ENCODE measurements at places on chromosomes 16 and 17.

GRCh38 chr17:7315570-7316235, 543 bp upstream of the GPS2 start:
- no peak for DNase-seq

DNA sequence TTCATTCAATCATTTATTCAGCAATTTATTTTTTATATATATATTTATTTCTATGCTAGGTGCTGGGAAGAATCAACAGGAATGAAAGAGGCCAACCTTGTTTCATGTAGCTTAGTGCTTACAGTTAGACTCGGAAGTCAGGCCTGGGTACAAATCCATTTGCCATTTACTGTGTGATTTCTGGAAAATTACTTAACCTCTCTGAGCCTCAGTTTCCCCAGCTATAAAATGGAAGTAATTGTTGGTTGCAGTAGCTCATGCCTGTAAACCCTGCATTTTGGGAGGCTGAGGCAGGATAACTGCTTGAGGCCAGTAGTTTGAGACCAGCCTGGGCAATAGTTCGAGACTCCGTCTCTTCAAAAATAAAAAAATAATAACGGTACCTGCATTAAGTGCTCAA, 27.2 kb upstream of the MLKL start:
- no peak for DNase-seq

DNA sequence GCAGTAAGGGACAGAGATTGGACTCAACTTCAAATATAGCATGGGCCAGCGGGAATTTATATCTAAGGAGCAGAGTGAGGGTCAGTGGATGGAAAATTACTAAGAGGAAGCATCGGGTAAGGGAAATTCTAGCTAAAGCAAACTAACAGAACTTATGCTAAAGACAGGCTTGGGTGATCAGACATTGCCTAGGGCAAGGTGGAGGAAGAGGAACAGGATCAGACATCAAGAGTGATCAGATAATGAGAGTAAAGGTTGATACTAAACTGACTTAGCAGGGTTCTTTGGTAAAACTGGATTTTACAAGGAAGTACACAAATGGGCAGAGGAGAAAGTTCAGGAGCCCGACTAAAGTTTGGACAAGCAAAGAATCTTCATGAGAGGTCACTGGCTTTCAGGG, 86.3 kb upstream of the TOM1L1 start:
- DNase-seq, result no peak

- DNase-seq, result peak; percentile 80
These were observed at the start of gene CDK5R1 for GRCh38 chr17:32486701-32487472. Gene CDK5R1, plus strand, starts transcription at chr17:32486993. Its CDS starts 628 bp downstream, at chr17:32487621.

- DNase-seq, result no peak
These were observed 86.7 kb downstream of the MYH11 start for GRCh38 chr16:15770107-15770506.

- peak; percentile 55 for DNase-seq
These were observed 7.3 kb downstream of the ARHGAP27 start for GRCh38 chr17:45425125-45425983.

DNA sequence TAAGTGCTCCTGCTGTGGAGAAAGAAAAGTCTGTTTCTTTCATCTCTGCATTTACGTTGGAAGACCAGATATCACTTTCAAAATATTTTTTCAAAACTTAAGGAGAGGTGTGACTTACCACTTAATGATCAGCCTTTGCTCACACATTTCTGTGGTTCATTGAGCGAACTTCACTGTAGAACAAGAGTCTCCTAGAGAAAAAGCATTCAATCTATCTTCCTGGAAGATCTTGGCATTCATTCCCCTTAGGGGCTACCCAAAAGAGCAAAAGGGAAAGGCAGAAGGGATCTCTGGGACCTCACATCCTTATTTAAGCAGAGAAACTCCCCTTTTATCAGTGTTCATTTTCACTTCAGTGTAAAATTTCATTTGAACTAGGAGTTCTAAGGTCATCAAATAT, 61.2 kb downstream of the HS3ST3A1 start:
- no peak for DNase-seq

GRCh38 chr17:19338031-19338990, 24.2 kb downstream of the B9D1 start:
- peak; percentile 88 for DNase-seq

DNA sequence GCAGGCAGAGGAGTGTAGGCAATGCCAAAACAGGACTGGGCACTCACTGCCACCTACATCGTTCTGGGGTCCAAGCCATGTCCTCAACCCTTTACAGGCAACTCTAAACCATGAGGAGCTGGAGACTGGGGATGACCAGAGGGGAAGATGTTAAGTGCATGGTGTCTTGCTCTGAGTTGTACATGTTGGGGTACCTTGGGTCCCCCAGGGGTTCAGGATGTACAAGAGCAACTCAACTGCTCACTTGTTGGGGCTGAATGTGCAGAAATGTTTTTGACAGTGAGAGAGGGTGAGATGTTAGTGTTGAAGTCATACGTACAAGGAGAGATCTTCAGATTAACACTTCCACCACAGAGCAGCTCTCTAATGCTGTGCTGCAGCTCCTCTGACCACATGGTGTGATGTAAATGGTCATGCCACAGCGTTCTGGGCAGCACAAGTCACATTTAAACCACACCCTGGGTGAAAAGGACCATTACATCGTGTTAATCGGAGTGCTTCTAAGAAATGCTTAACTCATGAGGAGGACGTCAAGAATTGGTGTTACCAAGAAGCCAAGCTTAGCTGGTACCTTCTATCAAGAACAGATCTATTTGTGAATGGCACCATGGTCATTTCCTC, 2.4 kb downstream of the CCL18 start:
- no peak for DNase-seq

GRCh38 chr17:63435681-63436522, 10.2 kb downstream of the CYB561 start:
- DNase-seq, result peak; percentile 91

Data from Karpas-422 (cell line).